ENCODE measurements at places on chromosomes 3 and 15.

- DNase-seq, result no peak
Measured at GRCh38 chr3:59890639-59891038, 840.8 kb upstream of the CFAP20DC start.

GRCh38 chr3:101203411-101203810, 117.0 kb downstream of the IMPG2 start:
- no peak for DNase-seq

DNA sequence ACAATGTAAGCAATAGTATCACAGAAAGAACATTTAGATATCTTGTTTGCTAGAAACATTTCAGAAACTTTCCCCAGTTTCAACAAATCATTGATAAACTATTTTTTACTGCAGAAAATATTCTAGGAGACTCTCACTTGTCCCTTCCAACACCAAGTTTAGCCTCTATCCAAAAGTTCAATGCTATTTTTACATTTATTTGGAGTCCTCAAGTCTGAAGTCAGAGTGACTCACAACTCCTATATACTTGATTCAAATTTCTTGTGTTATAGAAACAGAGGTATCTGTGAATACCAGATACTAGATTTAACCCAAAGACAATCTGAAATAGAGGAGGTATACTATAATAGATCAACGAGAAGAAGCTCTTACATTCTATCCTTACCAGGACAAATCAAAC, 49.6 kb downstream of the RFX7 start:
- DNase-seq, result no peak

DNA sequence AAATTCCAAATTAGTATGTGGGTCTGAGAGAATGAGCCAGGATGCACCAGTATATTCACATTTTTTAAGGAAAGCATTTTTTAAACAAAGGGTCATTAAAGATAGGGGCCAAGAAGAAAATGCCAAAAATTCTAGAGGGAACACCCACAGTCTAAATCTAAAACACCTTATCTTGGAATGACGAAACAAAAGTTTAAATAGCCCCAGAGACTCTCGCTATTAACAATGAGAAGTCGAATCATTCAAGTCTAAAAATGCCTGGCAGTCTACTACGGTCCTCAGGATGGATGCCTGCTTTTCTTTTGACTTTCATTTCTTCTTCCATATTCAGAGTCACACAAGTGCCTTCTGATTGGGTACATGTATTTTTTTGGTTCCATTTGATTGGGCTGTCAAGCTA, 66.3 kb downstream of the SSUH2 start:
- no peak for DNase-seq

DNA sequence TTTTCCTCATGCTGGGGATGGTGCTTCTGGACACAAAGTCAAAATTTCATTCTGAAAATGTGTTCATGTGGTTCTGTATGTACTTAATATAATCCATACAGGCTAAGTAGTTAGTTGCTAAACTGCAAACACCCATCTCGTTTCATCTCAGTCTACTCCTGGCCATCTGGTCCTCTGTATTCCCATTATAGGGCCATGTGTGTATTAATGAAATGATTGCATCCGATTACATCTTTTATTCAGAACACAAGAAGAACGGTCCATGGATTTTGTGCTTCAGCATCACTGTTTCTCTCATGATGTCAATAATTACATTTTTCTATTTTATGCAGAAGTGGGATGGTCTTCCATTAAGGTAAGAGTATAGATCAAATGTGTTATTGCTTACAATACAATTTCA, 6.1 kb upstream of the GJD2 start:
- no peak for DNase-seq

DNA sequence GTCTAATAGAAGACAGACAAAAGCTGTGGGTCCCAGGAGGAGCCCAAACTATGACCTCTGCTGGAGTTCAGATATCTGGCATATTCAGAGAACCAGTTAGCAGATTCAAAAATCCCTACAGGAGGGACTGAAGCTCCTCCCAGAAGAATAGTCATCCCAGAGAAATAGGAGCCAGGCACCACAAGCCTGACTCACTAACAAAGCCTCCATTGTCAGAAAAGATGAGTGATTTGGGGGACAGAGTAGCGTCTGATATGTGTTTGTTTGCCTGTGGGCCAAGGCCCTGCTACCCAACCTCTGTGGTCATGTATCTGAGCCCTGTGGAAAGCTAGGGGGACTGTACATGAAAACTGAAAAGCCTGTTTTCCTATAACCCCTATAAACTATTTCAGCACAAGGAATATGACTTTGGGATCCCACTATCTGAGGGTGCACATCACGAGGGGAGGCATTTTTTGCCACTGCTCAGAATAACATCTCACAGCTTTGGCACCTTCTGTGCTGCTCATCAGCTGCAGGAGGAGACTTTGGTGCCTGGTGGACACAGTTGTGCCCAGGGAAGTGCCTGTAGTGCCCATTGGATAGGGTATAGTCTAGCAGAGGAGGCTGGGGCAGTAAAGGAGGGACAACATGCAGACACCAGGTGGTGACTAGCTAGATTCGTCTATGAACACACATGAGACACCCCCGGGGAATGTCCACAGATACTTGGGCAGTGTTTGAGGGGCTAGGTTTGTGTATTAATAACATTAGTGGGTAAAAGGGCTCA, 9.7 kb upstream of the LARP6 start:
- DNase-seq, result no peak

DNA sequence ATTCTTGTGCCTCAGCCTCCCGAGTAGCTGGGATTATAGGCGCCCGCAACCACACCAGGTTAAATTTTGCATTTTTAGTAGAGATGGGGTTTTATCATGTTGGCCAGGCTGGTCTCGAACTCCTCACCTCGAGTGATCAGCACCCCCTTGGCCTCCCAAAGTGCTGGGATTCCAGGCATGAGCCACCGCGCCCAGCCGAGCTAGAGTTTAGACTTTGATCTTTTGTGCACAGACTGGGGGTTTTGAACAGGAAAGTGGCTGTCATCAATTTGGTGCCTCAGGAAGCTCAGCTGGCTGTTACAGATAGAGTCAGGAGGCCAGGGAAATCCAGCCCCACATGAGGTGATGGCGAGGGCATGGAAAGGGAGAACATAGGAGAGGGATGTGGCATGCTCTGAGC, 19.3 kb upstream of the IREB2 start:
- no peak for DNase-seq

- no peak for DNase-seq
Measured at GRCh38 chr3:152195206-152195605, 73.5 kb upstream of the MBNL1 start.

- no peak for DNase-seq
Measured at GRCh38 chr15:29071232-29071881, 185.6 kb downstream of the APBA2 start.

- DNase-seq, result no peak
Measured at GRCh38 chr15:98689431-98689861, 41.1 kb downstream of the IGF1R start.

Data from femur (tissue), 1 donor.